ENCODE measurements at places on chromosomes 2 and 18.
A peak's percentile ranks its signal among the peaks of the same experiment; 100 is the strongest.

GRCh38 chr2:128654408-128654807, 335.7 kb upstream of the HS6ST1 start:
- no peak for DNase-seq

- DNase-seq = peak; percentile 31
These were observed 18.3 kb upstream of the ARHGAP15 start for GRCh38 chr2:143110758-143111428.

DNA sequence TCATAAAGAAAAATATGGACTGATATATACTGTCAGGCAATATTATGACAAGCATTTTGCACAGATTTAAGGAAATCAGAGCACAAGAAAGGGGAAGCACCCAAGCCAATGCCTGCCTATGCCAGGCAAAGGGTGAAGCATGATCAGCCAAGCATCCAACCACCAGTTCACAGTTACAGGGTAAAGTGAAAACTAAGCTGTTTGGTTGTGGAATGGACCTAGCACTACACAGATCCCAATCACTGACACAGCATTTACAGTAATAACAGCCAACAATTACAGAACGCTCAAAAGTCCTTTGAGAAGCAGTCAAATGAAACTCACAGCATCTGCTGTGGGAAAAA, 90.3 kb downstream of the SP3 start:
- DNase-seq = no peak

DNA sequence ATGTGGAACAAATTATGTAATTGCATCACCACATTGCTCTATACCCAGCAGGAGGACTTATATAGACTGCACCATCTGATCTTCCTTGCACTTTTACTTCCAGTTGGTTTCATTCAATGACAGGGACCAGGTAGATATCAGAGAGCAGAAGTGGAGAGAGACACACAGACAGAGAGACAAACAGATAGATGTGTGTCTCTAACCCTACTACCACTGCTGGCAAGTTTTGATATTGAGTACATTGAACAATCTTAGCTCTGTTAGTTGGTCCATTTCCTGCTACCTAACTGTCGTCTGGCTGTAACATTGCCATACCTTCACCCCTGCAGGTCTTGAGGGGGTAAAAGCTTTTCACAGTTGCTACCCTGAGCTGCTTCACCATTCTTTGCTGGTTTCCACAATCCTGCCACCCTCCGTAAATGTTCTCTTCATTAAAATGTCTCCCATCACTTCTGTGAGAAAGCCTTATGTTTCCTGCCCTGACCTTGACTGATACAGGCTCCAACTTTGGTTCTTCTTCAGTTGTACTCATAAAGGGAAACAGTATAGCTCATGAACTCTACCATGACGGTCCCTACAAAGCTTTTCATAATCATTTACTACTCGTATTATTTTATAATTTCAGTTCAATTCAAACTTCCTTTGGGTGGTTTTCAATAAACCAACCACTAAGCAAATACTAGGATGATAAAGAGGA, 62.3 kb upstream of the ITGA4 start:
- DNase-seq = no peak

GRCh38 chr18:3985020-3985419, 470.1 kb downstream of the DLGAP1 start:
- DNase-seq = no peak

DNA sequence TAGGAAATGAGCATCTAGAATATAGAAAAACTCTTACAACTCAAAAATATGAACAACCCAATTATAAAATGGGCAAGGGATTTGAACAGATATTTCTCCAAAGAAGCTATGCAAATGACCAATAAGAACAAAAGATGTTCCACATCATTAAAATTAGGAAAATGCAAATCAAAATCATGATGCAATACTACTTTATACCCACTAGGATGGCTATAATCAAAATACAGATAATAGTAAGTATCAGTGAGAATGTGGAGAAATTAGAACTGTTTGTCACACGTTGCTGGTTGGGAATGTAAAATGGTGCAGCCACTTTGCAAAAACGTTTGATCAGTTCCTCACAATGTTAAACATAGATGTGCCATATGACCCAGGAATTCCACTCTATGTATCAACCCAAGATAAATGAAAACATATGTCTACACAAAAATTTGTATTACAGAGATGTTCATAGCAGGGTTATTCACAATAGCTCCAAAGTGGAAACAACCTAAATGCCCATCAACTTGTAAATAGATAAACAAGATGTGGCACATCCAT, 558.4 kb downstream of the SLC4A3 start:
- DNase-seq = no peak

GRCh38 chr18:48898521-48898920, 52.2 kb downstream of the SMAD7 start:
- no peak for DNase-seq

DNA sequence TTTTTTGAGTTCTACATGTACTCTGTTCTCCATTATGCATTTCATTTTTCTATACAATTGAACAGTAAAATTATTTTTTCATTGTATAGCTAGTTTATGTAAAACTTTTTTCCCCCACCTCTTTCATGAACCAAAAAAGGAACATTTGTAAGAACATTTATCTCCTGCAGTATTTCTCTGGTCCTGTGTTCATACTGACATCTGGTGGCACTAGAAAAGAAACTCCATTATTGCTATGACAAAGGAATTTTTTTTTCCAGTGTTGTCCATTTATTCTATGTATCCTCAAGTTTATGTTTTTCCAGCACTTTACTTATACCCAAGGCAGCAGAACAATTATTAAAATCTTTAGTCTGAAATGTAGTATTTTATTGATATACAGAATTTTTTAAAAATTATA, 27.4 kb upstream of the CHAC2 start:
- no peak for DNase-seq

GRCh38 chr2:186693446-186693832, 421 bp upstream of the FAM171B start:
- no peak for DNase-seq

- no peak for DNase-seq
These were observed 13.6 kb upstream of the PELI1 start for GRCh38 chr2:64157792-64158191.

GRCh38 chr2:61218076-61218816, 56.3 kb downstream of the C2orf74 start:
- no peak for DNase-seq

DNA sequence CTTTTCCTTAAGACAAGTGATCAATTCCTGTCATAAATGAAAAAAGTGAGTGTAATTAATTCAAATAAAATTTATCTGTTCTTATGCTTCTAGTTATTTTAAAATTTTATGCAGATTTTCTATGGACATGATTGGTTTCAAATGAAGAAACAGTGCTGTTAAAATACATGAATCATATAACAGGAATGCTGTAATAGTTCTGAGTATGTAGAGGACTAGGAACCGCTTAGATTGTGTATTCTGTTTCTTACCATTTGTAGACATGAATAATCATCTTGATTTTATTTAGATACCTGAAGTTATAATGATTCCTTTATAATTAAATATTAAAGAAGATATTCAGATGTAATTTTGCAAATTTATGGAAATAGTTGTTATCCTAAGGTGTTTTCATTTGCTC, 3.5 kb downstream of the ACTR2 start:
- no peak for DNase-seq

- no peak for DNase-seq
These were observed 53.6 kb upstream of the RPRM start for GRCh38 chr2:153532140-153532539.

DNA sequence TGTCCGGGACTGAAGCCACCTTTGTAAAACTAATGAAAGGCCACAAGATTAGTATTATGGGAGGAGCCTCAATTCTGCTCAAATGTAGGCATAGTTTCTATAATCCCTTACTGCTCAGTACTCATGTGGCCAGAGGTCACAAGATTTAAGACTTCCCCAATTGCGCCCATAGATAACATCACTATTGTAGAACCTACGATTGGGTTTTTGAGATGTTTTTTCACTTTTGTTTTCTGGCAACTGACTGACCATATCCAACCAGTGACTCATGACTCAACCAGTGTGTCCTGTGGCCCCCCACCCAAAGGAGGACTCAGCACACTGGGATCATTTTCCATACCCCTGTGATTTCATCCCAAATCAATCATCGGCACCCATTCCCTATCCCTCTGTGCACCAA, 15.2 kb upstream of the TSPYL6 start:
- DNase-seq = no peak

GRCh38 chr18:51077217-51077616, 47.2 kb downstream of the SMAD4 start:
- DNase-seq = no peak
